T-helper 2 cell treated with Interferon-gamma antibody and Interleukin-4, amounts not matched to agents 100 ng/mL and 5 ng/mL, for 36 hours (primary cell): ENCODE measurements at places on chromosomes 7 and 10. TPM values are rescaled to one million over a fixed set of nuclear protein-coding genes. Genes with fewer than 3 reads are reported as not detected.

The CDH23 gene
- total RNA-seq, result 4.2 and 4.8 TPM in 2 replicates

The TES gene
- 134 and 144 TPM in 2 replicates for total RNA-seq

The MICU1 gene
- total RNA-seq, result 29.2 and 30.5 TPM in 2 replicates

The NPSR1 gene
- total RNA-seq, result not detected in 2 replicates

The ANKRD61 gene
- total RNA-seq, result 0.18 TPM in 1 of 2 replicates, not detected in the other

The CYP2E1 gene
- total RNA-seq, result 0.39 TPM in 2 replicates

The RSPH10B2 gene
- total RNA-seq, result 0.20 and 1.2 TPM in 2 replicates
